ENCODE measurements at places on chromosomes 3 and 15.

GRCh38 chr3:148054999-148055398, 642.7 kb upstream of the AGTR1 start:
- no peak for DNase-seq

DNA sequence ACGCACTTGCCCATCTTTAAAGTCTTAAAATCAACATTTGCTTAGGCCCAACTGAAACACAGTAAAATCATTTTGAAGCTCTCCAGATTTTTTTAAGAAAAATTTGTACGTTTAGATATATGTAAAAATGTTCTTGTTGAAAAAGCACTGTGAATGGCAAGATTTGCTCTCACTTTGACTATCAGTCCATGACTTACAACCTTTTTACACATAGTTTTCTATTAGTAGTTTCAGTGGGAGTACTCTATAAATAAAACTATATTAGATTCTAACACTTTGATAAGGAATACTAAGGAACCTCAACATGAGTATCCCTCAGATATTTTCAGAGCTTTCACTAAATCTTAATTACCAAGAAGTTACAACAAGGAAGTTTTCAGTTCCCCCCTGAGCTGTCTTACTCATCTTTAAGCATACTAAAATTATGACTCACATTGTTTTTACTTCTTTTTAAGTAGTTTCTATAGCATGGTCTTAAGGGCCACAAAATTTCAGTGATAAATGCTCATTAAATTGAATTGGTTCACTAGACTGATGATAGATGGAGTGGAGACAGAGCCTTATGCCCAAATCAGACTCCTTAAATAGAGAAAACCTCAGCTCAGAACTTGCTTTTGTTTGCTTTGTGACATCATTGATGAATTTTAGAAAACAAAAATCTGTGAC, 31.6 kb upstream of the RAP2B start:
- no peak for DNase-seq

DNA sequence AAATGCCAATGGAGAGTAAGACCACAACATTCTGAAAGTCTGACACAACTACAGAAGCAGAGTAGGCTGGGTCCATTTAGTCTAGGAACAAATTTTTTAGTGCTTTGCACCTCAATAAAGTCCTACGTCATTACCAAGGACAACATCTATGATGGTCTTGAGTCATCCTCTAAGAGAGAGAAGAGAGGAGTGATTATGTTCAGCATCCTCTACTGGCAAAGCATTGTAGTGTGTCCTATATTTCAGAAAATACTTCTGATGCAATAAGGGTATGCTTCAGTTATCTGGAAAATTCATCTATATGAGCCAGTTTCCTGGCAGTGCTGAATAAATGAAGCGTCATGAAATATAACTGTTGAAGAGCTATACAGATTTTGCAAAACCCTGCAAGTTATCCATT, 95.6 kb downstream of the P2RY1 start:
- DNase-seq = no peak

DNA sequence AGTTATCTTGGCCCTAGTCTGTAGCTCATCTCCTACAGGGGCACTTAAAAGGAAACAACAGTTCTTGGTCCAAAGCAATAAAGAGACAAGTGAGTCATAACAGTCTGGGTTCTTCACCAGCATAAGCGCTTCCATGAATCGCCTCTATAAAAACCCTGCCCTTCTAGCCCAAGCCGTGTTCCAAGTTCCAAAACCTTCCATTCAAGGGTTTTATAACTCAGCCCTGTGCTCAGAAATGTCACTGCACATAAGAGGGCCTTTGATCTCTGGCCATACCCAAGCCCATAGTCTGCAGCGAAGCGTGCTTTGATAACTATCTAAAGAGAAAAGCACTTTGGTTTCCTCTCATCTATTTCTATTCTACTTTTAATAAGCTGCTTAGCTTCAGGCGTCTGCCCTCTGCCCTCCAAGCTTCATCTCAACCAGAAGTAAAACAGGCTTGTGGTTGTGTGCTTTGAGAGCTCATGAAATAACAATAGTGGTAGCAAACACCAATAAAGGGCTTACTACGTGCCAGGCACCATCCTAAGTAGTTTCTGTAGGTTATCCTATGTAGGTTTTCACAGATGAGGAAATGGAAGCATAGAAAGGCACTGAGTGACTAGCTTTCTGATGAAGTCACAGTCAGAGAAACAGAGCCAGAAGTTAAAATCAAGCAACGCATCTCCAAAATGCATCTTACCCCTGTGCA, 64.0 kb upstream of the AKAP13 start:
- no peak for DNase-seq

DNA sequence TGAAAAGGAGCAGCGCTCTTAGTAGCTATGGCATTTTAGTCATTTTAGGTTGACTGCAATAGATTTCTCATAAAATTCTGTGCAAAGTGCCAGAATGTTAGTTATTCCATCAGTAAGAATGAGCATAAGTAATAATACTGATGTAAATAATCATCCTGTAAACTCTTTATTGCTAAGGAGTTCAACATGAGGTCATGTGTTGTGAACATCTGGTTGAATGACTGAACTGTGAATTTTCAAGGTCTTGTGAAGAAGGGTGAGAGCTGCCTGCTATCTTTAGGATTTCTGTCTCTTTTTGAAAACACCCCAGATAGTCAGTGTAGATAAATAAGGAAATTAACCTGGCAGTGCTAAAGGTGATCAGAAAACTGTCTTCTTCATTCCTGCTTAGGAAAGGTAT, 333.4 kb upstream of the TBC1D5 start:
- DNase-seq = no peak

- no peak for DNase-seq
Observed at GRCh38 chr15:54722342-54722986, 474.3 kb downstream of the RSL24D1 start.

DNA sequence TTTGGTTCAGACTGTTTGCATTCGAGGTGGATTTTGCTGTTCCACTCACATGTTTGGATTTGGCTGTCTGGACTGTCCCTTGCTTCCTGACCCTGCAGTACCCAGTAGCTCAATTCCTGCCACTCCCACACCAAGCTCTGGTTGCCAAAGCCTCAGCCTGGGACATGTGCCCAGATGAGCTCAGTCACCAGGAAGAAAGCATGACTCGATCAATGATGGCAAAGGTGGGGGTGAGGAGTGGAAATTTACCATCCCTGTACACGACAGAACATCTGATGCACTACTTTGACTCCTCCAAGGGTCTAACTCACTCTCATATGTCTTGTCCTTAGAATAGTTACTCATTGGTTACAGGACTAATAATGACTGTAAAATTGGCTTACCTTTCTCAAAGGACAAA, 45.2 kb downstream of the ZNF385D start:
- DNase-seq = no peak

DNA sequence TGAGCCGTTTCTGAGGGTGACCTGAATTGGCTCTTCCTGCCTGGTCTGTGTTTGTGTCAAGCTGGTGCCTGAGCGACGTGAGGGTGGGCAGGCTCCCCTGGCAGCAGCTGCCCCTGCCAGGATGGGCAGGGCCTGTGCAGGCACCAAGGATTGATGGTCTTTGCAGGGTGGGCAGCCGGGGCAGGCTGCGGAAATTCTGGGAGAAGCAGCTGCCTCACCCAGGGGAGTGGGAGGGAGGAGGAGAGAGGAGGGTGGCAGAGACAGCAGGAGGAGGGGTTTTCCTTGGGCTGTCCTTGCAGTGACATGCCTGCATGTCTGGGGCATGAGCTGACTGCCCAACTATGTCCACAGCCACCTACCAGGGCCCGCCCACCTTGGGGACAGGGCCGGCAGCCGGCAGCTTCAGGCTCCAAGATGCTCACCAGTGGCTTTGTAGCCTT, 27.9 kb upstream of the SLC6A6 start:
- no peak for DNase-seq

- DNase-seq = no peak
Observed at GRCh38 chr3:20576228-20576627, 390.2 kb upstream of the SGO1 start.

- DNase-seq = no peak
Observed at GRCh38 chr3:182969277-182969676, 11.1 kb downstream of the DCUN1D1 start.

GRCh38 chr3:133561679-133562078, 11.8 kb upstream of the CDV3 start:
- no peak for DNase-seq

- DNase-seq = no peak
Observed at GRCh38 chr3:196987022-196987421, 18.4 kb upstream of the PIGZ start.

DNA sequence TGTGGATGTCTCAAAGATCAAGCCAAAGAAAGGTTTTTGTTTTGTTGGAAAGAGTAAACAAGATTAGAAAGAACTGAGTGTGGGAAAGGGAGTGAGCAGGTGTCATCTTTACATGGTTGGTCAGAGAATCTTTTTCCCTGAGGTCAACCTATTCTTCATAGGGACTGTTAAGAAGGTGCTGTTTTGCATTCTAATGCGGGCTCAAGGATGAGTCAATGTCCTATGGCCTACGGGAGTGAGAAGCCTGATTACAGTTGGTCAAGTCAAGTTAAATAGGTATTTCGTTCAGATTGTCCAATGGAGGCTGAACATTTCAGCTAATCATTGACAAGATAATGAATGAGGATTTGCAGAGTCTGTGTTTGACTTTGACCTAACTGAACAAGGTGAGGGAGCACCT, 491.2 kb upstream of the PDZRN3 start:
- DNase-seq = no peak

DNA sequence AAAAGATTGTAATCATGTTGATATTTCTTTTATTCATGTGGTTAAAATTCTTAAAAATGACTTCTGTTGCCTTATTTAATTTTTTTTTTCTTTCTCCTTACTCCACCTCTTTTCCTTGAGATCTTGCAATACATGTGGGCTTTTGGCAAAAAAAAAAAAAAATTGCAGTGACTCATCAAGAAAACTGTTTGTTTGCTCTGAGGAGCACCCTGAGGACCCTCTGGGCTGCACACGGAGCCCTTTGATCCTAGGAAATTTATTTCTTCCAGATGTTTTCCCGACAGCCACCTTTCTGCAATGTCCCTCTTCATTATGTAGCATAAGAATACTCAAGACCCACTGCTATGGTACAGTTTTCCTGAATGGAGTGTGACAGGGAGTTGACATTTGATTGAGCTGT, 371.7 kb downstream of the ZBTB20 start:
- DNase-seq = no peak

DNA sequence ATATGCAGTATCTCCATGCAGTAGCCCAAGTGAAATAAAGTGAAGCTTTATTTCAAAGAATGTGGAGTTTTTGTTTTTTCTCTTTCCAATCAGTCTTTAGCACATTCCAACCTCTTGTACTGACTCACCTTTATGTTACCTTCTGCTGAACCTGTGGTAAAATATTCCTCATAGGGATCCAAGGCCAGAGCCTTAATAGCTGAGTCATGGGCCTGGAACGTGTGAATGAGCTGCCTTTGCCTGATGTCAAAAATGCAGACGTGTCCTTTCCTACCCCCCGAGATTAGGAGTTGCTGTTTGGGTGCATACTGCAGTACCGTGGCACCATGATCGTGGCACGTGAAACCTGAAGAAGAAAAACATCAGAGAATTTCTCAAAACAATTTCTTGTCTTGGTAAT, 108.5 kb downstream of the GLDN start:
- DNase-seq = no peak

GRCh38 chr3:169173231-169173630, 490.3 kb downstream of the MECOM start:
- no peak for DNase-seq

DNA sequence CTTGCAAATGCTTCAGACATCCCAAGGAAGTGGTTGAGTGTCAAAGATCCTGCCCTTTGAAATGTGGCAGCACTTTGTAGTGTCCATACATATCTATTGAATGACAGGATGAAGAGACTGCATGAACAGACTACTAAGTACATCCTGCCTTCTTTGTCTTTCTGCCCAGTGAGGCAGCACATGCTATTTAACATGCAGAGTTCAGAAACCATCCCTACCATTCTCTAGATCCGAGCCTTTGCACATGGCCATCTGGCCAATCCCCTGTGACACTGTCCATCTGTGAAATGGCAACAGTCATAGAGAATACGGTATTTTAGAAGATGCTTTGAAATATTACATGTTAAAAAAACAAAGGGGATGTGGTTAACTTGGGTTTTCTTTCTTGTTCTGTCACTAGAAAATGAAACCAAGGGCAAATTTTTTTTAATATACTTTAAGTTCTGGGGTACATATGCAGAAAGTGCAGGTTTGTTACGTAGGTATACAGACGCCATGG, 519.6 kb downstream of the NTRK3 start:
- DNase-seq = no peak

- no peak for DNase-seq
Observed at GRCh38 chr3:160140756-160141155, 84.5 kb upstream of the C3orf80 start.

DNA sequence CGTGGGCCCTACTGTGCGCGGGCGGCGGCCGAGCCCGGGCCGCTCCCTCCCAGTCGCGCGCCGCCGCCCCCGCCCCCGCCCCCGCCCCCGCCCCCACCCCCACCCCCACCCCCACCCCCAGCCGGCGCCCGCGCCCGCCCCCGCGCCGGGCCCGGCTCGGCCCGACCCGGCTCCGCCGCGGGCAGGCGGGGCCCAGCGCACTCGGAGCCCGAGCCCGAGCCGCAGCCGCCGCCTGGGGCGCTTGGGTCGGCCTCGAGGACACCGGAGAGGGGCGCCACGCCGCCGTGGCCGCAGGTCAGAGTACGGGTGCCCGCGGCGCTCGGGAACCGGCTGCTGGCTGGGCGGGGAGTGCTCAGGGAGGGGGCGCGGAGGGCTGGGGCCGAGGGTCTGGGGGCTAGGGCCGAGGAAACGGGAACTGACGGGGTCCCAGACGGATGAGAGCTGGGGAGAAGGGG, 1.1 kb upstream of the PPARG start:
- DNase-seq = no peak

GRCh38 chr3:105466072-105466471, 99.4 kb downstream of the ALCAM start:
- no peak for DNase-seq

DNA sequence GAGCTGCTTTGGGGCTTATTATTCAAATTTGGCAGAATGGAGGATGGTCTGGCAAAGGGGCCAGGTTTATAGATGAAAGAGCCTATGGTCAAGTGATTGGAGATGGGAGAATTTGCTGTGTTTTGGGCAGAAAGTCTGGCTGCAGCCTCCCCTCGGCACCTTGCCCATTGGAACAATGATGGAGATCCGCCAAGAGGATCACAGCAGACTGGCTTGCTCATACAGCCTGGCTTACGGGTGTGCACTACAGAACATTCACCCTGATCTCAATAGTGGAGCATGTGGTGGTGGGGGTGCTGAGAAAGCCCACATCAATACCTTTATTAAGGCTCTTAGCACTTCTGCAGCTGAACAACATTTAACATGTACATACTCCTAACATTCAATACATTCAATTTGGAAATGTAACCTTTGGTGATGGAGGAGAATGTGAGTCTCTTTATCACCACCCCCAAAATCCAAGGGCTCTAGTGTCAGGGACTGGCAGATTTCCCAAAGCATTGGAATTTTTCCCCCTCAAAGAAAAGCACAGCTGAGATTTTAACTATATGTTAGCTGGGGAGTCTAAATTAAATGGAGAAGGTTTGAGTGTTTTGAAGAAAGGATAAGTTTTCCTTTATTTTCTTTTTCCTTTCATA, 118.4 kb upstream of the TMC3 start:
- no peak for DNase-seq

GRCh38 chr3:127096256-127097071, 96.5 kb upstream of the PRR23E start:
- no peak for DNase-seq
